ENCODE measurements at places on chromosomes 13 and 19.

GRCh38 chr19:52666506-52666905 lies 28.4 kb upstream of the ZNF83 start:
- DNase-seq: no peak

DNA sequence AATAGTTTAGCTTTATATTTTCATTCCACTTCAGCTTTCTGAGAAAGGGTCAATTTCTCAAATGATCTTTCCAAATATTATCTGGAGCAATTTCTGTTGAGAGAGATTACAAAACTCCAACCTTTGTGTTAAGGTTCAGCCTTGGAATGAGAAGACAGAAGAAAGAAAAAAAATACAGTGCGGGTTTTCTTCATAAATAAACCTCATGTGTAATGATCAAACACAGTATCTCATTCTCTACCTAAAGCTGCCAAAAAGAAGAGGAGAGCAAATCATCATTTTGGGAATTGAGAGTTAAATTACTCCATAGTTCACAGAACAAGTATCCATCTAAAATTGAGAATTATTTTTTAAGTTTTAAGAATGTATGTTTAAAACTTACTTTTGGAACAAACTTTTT lies 420.5 kb downstream of the KLF5 start:
- DNase-seq: no peak

DNA sequence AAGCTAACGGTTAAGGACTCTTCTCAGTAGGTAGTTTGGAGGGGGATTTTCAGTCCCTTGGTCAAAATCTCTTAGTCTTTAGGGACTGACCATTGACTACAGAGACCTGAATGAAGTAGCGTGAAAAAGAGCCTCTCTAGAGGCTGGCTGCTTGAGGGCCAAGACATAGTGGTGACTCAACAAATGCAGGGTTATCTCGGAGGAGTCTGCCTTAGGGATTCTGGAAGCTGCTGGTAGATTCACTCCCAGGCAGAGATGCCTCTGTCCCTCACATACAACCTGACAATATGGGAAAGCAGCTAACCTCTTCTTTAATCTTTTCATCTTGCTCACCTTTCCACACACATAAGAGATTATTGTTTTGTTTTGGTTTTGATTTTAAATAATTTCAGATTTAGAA lies 5.1 kb downstream of the ZNF793 start:
- no peak for DNase-seq

GRCh38 chr13:111862836-111863815 lies 203.8 kb upstream of the SOX1 start:
- no peak for DNase-seq

DNA sequence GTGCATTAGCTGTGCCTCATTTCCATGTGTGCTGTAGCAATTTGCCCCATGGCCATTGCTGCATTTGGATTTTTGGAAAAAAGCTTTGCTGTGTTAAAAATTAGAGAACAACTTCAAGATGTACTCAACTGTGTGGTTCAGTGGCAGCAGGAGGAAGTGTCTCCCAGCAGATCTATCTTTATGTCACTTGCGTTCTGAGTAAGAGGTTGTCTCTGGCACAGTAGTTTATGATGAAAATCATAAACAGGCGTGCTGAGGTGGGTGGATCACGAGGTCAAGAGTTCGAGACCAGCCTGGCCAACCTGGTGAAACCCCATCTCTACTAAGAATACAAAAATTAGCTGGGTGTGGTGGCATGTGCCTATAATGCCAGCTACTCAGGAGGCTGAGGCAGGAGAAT lies 29.0 kb upstream of the RNF17 start:
- no peak for DNase-seq

DNA sequence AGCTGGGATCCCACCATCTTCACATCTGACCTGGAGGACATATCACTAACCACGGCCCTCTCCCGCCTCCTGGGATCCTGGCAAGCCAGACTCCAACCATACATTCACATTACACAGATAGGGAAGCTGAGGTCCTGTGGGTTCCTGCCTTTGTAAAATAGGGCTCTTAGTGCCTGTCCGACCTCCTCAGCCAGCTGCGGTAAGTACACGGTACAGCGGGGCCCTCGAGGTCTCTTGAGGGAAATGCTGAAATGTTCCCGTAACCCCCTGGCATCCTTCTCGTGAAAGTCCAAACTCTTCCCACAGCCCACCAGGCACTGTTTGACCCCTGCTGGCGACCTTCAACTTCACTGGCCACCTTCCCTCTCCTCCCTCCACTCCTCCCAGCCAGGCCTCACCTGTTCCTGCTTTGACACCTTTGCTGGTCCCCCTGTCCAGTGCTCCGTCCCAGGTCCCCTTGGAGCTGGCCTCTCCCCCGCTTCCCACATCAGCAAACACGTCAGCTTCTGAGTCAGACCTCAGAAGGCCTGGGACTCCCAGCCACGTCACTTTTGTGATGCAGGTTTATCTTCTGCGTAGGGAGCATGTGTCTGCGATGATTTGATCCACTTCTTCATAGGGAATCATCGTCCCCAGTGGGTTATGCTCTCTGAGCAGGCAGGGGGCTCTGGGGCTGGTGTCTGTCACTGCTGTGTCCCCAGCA lies 8.8 kb upstream of the GNG7 start:
- DNase-seq: no peak

DNA sequence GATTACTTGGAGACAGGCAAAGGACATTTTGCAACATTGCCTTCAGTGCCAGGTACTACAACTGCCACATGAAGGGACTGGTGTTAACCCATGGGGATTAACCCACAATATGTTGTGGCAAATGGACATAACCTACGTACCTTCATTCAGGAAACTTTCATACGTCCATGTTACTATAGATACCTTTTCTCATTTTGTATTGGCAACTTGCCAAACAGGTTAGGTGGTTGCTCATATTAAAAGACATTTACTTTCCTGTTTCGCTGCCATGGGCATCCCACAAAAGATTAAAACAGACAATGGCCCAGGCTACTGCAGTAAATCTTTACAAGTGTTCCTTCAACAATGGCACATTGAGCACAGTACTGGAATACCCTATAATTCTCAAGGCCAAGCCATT lies 925.3 kb downstream of the SLITRK6 start:
- DNase-seq: no peak

- no peak for DNase-seq
Observed at GRCh38 chr13:40087091-40088002, 431.9 kb downstream of the COG6 start.

DNA sequence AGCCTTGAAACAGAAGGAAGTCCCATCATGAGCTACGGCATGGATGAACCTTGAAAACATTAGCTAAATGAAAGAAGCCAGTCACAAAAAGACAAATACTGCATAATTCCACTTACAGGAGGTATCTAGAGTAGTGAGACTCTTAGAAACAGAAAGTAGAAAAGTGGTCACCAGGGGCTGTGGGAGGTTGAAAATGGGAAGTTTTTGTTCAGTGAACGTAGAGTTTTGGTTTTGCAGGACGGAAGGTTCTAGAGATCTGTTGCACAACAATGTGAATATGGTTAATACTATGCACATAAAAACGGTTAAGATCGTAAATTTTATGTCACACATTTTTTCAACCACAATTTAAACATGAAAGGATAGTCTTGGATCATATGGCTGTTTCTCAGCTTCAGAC lies 11.9 kb upstream of the SLC10A2 start:
- DNase-seq: no peak

DNA sequence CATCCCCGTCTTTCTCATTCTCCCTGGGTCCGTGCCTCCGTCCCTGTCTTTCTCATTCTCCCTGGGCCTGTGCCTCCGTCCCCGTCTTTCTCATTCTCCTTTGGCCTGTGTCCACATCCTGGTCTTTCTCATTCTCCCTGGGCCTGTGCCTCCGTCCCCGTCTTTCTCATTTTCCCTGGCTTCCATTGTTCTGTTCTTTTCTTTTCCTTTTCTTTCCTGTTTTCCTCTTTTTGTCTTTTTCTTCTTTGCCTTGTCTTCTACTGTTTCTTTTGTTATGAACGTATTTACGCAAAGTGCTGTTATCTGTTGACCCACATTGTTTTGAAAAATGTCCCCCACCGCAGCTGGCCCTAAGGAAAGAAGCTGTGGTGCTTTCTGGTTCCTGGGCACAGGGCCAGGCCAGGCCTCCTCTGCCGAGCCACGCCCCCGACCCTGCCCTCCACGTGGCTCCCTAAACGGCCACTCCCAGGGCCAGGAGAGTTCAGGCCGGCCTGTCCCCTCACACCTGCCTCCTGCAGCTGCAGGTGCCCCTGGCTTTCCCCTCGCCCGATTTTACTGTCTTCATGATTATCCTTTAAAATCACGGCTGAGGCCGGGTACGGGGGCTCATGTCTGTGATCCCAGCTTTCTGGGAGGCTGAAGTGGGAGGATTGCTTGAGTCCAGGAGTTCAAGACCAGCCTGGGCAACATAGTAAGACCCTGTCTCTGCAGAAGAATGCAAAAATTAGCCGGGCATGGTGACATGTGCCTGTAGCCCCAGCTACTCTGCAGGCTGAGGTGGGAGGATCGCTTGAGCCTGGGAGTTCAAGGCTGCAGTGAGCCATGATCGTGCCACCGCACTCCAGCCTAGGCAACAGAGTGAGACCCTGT lies 14.0 kb upstream of the TMPRSS9 start:
- no peak for DNase-seq

GRCh38 chr13:43551897-43552456 lies 234.8 kb downstream of the ENOX1 start:
- no peak for DNase-seq

DNA sequence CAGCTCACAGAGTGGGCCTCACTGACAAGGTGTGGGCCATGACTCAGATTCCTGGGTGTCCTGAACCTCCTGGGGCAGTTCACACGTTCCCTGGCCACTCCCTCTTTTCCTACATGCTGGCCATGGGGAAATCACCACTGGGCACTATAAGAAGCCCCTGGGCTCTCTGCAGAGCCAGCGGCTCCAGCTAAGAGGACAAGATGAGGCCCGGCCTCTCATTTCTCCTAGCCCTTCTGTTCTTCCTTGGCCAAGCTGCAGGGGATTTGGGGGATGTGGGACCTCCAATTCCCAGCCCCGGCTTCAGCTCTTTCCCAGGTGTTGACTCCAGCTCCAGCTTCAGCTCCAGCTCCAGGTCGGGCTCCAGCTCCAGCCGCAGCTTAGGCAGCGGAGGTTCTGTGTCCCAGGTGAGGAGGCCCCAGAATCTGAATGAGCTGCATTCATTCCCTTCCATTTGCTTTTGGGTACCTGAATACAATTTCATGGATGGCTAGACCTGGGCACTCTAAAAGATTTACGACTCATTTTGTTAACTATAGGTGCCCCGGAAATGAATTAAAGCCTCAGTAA lies at the start of gene OLFM4:
Gene OLFM4 (plus strand): TSS at position 177 of the 567 bp plus-strand sequence. CDS start 24 bp downstream, at position 201.
- no peak for DNase-seq

- no peak for DNase-seq
Observed at GRCh38 chr19:4669723-4670480, at the start of gene MYDGF. Gene MYDGF, minus strand, starts transcription at chr19:4670342. Its CDS starts 8 bp downstream, at chr19:4670334.

DNA sequence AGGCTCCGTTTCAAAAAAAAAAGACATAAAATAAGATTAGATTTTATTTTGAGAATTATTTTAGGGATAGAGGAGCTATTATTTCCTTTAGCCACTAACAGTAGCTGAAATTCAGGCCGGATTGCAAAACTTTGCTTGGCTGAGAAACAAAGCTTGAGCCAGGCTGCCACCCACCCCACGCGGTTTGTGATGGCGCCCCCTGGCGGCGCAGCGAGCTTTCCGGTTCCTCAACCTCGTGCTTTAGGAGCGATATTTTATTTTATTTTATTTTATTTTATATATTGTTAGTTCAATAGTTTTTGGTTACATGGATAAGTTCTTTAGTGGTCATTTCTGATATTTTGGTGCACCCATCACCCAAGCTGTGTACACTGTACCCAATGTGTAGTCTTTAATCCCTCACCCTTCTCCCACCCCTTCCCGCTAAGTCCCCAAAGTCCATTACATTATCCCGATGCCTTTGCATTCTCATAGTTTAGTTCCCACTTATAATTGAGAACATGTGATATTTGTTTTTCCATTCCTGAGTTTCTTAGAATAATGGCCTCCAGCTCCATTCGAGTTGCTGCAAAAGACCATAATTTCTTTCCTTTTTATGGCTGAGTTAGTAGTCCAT lies 19.8 kb upstream of the CEACAM4 start:
- no peak for DNase-seq

GRCh38 chr13:41232578-41233480 lies 30.5 kb downstream of the MTRF1 start:
- DNase-seq: no peak

DNA sequence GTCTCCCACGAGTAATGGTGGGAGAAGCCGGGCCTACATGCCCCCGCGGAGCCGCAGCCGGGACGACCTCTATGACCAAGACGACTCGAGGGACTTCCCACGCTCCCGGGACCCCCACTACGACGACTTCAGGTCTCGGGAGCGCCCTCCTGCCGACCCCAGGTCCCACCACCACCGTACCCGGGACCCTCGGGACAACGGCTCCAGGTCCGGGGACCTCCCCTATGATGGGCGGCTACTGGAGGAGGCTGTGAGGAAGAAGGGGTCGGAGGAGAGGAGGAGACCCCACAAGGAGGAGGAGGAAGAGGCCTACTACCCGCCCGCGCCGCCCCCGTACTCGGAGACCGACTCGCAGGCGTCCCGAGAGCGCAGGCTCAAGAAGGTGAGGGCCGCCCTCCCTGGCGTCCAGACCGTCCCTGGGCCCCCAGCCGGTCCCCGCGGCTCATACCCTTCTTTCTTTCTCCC lies 1.4 kb upstream of the USF2 start:
- DNase-seq: no peak

- no peak for DNase-seq
Observed at GRCh38 chr13:21777166-21777565, 106.3 kb downstream of the FGF9 start.

GRCh38 chr13:113183450-113184129 lies 24.9 kb downstream of the PCID2 start:
- no peak for DNase-seq

DNA sequence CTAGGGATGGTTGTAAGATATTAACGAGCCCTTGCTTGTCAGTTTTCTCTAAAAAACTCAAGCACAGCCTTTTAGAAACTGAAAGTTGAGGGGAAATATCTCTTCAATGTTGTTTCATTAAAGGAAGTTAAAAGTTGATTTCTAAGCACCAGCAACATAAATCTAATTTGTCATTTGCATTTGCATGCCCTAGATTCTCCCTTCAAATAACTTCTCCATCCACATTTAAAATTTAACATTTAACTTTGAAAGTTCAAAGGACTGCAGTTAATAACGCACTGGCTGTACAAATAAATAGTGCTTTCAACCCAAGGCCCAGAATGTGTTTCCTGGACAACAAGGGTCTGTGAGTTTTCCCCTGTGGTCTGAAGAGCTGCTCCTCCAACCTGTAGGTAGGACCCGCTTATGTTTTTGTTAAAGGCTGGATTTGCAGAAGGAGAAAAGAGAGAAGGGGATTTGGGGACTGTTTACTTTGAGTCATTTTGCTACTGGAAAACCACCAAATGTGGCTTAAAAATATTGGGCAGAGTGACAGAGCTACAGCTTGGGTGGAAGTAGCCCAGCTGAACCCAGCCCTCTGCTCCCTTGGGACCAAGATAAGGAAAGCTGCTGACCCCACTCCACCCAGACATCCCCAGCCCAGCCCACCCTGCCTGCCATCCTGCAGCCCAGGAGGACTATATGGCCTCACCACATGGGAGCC lies 39.8 kb downstream of the TNFRSF19 start:
- DNase-seq: no peak

DNA sequence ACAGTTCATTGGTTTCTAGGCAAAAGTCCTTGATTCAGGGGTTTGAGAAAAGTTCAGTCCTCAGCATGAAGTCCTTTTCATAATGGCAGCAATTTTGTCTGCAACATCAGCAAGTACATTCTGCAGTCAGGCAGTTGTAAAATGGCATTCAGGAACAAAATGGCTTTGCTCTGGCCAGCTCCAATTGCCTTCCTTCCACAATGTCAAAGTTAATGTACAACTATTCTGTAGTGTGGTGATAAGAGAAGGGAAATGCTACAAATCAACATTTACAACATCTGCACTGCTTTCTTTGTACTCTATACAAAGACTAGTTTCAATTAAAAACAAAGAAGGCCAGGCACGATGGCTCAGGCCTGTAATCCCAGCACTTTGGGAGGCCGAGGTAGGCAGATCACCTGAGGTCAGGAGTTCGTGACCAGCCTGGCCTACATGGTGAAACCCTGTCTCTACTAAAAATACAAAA lies 1.8 kb upstream of the NEK3 start:
- DNase-seq: no peak
